ENCODE measurements at places on chromosomes 4 and X. TPM values are rescaled to one million over a fixed set of nuclear protein-coding genes. Genes with fewer than 3 reads are reported as not detected.

NHS gene
- polyA plus RNA-seq, result 0.35 TPM

FDCSP gene
- not detected for polyA plus RNA-seq

USP17L29 gene
- polyA plus RNA-seq, result not detected

GRCh38 chrX:53433651-53434639 lies at the start of gene HSD17B10:
HSD17B10 (minus strand) TSS chrX:53434370; CDS start chrX:53434345, 25 bp downstream.
- no peaks in the 10 kb centered on the region for H3K27me3 ChIP-seq
- H3K4me1 ChIP-seq, result no peaks in the 10 kb centered on the region
- DNase-seq, result peak; percentile 93

TEX11 gene
- not detected for polyA plus RNA-seq

FGFBP2 gene
- polyA plus RNA-seq, result 2.2 TPM

GRCh38 chr4:14929669-14930068 lies 72.6 kb upstream of the CPEB2 start:
- no peaks in the 10 kb centered on the region for H3K27me3 ChIP-seq
- DNase-seq, result no peak
- H3K4me3 ChIP-seq, result no peak overlapping the region

DNA sequence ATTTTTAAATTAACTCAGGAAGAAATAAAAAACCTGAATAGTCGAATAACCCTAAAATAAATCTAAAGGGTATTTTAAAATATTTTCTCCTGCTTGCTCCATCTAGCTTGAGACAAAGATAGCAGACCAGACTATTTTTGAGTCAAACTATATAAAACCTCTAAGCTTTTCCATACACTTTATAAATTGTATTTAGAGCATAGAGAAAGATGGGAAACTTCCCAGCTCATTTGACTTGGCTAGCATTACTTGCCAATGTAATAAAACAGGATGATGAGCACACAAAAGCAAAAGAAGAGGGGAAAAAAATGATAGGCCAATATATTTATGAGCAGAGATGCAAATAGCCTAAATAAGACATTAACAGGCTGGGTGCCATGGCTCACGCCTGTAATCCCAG lies 117.1 kb downstream of the ANAPC4 start:
- DNase-seq, result no peak
- H3K36me3 ChIP-seq, result no peaks in the 10 kb centered on the region
- no peak overlapping the region for H3K4me3 ChIP-seq
- H3K27ac ChIP-seq, result no peak overlapping the region
- H3K4me1 ChIP-seq, result no peaks in the 10 kb centered on the region

PNMA6A gene
- 11.8 TPM for polyA plus RNA-seq

GRCh38 chrX:135522132-135522530 lies 1.7 kb downstream of the INTS6L start:
- no peak for DNase-seq
- H3K27me3 ChIP-seq, result no peaks in the 10 kb centered on the region
- no peaks in the 10 kb centered on the region for H3K36me3 ChIP-seq
- peak overlapping the region; percentile 89 for H3K27ac ChIP-seq

RAI2 gene
- 8.2 TPM for polyA plus RNA-seq

- no peak overlapping the region for H3K4me3 ChIP-seq
- no peaks in the 10 kb centered on the region for H3K4me1 ChIP-seq
- H3K36me3 ChIP-seq, result no peaks in the 10 kb centered on the region
- no peaks in the 10 kb centered on the region for H3K27me3 ChIP-seq
- H3K27ac ChIP-seq, result no peak overlapping the region
- no peak for DNase-seq
These were observed 12.0 kb downstream of the COL4A6 start for GRCh38 chrX:108426262-108426661.

GRCh38 chrX:129777218-129778030 lies 2.3 kb upstream of the SASH3 start:
- no peak overlapping the region for H3K4me3 ChIP-seq
- H3K4me1 ChIP-seq, result peaks cover 3% of the 10 kb centered on the region
- H3K27me3 ChIP-seq, result no peaks in the 10 kb centered on the region
- no peaks in the 10 kb centered on the region for H3K36me3 ChIP-seq
- H3K27ac ChIP-seq, result no peak overlapping the region

DNA sequence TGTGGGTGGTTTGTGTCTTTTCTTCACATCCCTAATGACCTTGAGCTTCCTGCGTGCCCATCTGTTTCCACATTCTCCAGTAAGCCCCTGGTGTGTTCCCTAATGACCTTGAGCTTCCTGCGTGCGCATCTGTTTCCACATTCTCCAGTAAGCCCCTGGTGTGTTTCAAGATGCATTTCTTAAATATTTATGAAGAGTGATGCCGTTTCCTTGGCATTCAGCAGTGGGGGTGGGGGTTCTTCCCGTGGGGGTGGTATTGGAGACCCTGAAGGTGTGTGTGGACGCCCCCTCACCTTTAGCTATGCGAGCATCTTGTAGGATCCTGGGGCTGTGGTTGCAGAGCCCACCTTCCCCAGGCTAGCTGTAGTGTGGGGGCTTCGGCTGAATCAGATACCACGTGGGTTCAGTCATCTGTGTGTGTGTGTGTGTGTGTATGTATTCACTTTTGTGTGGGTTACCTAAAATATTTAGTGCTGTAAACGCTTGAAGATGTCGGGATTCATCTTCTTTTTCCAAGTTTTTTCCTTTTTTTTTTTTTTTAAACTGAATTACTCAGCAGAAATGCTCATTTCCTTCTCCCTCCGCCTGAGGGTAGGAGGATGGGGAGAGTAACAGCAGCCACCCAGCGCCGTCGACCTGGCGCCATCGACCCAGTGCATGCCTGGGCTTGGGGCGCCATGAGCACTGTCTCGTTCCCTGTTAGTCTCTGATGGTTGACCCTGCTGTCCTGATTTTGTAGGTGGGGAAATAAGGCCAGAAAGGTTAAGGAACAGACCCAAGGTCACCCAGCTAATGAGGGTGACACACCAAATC lies 9.9 kb downstream of the NSG1 start:
- no peak for DNase-seq
- peaks cover 5% of the 10 kb centered on the region for H3K27me3 ChIP-seq
- no peak overlapping the region for H3K4me3 ChIP-seq
- no peaks in the 10 kb centered on the region for H3K4me1 ChIP-seq
- no peaks in the 10 kb centered on the region for H3K36me3 ChIP-seq

- no peak overlapping the region for H3K4me3 ChIP-seq
- H3K27me3 ChIP-seq, result no peaks in the 10 kb centered on the region
- no peak overlapping the region for H3K27ac ChIP-seq
- no peaks in the 10 kb centered on the region for H3K36me3 ChIP-seq
- DNase-seq, result peak; percentile 69
- peaks cover 5% of the 10 kb centered on the region for H3K4me1 ChIP-seq
These were observed 5.6 kb upstream of the CT47C1 start for GRCh38 chrX:119067023-119067739.

- no peaks in the 10 kb centered on the region for H3K27me3 ChIP-seq
- no peak for DNase-seq
- no peaks in the 10 kb centered on the region for H3K36me3 ChIP-seq
- H3K27ac ChIP-seq, result no peak overlapping the region
These were observed 76.8 kb upstream of the MCF2 start for GRCh38 chrX:139784807-139785206.

DNA sequence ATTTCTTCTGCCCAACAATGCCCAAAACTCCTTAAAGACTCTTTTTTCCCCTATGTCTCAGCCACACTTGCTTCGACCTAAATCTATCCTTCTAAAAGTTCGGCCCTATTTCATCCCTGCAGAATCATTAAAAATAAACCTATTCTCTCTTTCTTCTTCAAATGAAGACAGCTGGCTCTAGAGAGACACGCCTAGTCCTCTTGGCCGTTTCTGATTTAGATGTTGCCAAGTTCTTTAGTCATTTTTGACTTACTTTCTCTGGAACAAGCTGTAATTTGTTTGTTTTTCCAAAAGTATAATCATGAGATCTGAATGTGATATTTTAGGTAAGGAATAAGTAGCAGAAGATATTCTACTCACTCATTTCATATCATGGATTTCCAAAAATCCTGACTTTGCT lies 211.6 kb downstream of the CENPC start:
- DNase-seq, result no peak
- H3K27ac ChIP-seq, result no peak overlapping the region

PPID gene
- 43.1 TPM for polyA plus RNA-seq

RAB39B gene
- 0.07 TPM for polyA plus RNA-seq

DNA sequence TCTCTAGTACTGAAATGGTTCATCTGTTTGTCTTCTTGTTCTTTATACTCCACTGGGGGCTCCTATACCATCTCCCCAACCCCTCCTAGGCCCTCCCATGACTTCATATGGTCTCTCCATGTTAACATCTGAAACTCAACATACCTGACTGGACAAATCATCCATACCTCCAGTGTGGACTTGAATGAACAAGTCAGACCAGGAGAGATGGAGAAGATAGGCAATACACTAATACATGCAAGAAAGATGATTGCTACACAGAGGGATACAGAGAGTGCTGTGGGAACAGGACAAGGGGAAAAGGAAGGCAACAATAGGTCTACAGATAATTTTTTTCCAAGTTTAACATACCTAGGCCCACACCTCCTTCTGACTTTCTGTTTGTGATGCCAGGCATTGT lies 175.1 kb downstream of the FHIP1A start:
- H3K4me1 ChIP-seq, result no peaks in the 10 kb centered on the region
- no peaks in the 10 kb centered on the region for H3K36me3 ChIP-seq
- H3K27ac ChIP-seq, result no peak overlapping the region
- no peak for DNase-seq
- H3K4me3 ChIP-seq, result no peak overlapping the region

GRCh38 chrX:39253551-39253950 lies 452.3 kb downstream of the MID1IP1 start:
- no peaks in the 10 kb centered on the region for H3K36me3 ChIP-seq
- no peaks in the 10 kb centered on the region for H3K4me1 ChIP-seq
- H3K27ac ChIP-seq, result no peak overlapping the region
- no peak overlapping the region for H3K4me3 ChIP-seq
- H3K27me3 ChIP-seq, result no peaks in the 10 kb centered on the region

DNA sequence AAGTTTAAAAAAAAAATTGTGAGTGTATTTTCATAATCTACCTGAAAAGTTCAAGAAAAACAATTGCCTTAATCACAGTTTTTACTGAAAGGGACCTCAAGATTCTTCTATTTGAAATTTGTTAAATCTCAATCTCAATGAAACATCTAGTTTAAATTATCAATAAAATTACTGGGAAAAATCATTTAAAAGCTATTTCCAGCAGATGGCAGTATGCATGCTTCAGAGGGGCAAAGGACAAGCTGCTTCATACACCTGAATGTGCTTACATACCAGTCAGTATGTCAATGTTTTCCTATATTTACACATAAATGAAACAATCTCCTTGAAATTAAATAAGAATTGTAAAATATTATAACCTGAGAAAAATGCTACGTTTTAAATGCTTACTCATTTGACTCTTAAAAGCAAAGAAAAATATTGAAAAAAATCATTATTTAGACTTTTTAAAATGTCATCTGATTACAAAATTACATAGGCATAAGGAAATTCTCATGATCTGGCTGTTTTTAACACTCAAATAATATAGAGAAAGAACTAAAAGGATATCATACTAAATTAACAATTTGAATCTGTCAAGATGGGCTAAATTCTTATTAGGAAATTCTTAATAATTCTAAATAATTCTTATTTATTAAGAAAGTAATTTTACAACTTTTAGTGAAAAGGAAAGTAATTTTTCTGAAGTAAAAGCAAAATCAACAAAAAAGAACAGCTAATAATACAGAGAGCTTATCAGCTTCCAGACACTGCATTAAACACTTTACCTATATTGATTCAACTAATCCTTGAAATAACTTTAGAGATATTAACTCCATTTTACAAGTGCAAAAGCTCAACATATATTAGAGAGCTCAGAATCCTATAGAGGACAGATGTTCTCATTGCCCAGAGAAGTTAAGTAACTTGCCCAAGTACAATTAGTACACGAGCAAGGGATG lies 242.1 kb downstream of the ADAMTS3 start:
- H3K36me3 ChIP-seq, result no peaks in the 10 kb centered on the region
- H3K27ac ChIP-seq, result no peak overlapping the region
- H3K27me3 ChIP-seq, result no peaks in the 10 kb centered on the region
- H3K4me1 ChIP-seq, result no peaks in the 10 kb centered on the region
- no peak overlapping the region for H3K4me3 ChIP-seq

GRCh38 chr4:147049946-147050345 lies 104.3 kb upstream of the TTC29 start:
- DNase-seq, result no peak
- H3K4me3 ChIP-seq, result no peak overlapping the region
- H3K27ac ChIP-seq, result peak overlapping the region; percentile 23
- no peaks in the 10 kb centered on the region for H3K27me3 ChIP-seq

- H3K36me3 ChIP-seq, result no peaks in the 10 kb centered on the region
- H3K4me3 ChIP-seq, result no peak overlapping the region
- DNase-seq, result no peak
- peaks cover 8% of the 10 kb centered on the region for H3K4me1 ChIP-seq
- H3K27ac ChIP-seq, result no peak overlapping the region
- no peaks in the 10 kb centered on the region for H3K27me3 ChIP-seq
These were observed 113.6 kb downstream of the NFKB1 start for GRCh38 chr4:102614801-102615200.

ARMCX2 gene
- polyA plus RNA-seq, result 19.0 TPM

GRCh38 chr4:61520681-61521160 lies 320.6 kb downstream of the ADGRL3 start:
- H3K36me3 ChIP-seq, result no peaks in the 10 kb centered on the region
- H3K27me3 ChIP-seq, result no peaks in the 10 kb centered on the region
- H3K4me1 ChIP-seq, result no peaks in the 10 kb centered on the region
- H3K4me3 ChIP-seq, result no peak overlapping the region
- peak overlapping the region; percentile 2 for H3K27ac ChIP-seq

DNA sequence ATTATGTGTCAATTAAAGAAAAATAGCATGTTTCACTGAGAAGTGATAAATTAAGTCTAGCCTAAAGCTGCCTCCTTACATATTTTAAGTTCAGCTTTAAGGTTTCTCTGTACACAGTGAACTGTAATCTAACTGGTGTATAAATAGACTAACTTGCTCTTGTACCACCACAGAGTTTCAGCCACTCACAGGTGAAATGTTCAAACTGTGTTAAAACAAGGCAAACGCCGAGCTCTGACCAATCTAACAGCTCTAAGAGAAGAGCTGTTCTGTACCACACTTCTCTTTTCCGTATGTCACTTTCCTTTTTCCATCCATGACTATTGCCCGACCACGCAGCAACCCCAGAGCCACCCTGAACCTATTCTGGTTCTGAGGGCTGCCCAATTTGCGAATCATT lies 64.5 kb downstream of the DCHS2 start:
- no peak for DNase-seq
- no peaks in the 10 kb centered on the region for H3K4me1 ChIP-seq
- no peaks in the 10 kb centered on the region for H3K36me3 ChIP-seq
- H3K27ac ChIP-seq, result no peak overlapping the region

DNA sequence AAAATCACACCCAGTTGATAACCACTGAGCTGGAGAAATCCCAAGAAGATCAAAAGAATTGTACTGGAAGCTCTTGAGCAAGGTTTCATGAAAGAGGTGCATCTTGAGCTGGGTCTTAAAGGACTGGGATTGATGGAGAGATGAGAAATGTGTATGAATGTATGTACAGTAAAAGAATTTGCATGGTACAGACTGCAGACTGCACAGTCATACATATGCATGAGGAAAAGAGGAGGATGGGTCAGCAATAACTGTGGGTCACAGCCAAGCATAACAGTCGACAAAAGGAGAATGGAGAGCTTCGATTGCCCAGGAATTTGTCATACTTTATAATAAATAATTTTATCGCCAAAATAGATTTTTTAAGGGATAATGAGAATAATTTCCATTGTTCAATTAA lies 4.8 kb upstream of the RELL1 start:
- no peaks in the 10 kb centered on the region for H3K27me3 ChIP-seq
- H3K27ac ChIP-seq, result no peak overlapping the region
- no peak overlapping the region for H3K4me3 ChIP-seq
- no peak for DNase-seq
- peaks cover 3% of the 10 kb centered on the region for H3K4me1 ChIP-seq

ADH1C gene
- polyA plus RNA-seq, result 4.4 TPM

Data from hepatocyte (in vitro differentiated cells).